ENCODE measurements at places on chromosomes 6 and 20.
A peak's percentile ranks its signal among the peaks of the same experiment; 100 is the strongest.

- no peak for DNase-seq
Observed at GRCh38 chr6:6840831-6841291, 252.3 kb downstream of the LY86 start.

DNA sequence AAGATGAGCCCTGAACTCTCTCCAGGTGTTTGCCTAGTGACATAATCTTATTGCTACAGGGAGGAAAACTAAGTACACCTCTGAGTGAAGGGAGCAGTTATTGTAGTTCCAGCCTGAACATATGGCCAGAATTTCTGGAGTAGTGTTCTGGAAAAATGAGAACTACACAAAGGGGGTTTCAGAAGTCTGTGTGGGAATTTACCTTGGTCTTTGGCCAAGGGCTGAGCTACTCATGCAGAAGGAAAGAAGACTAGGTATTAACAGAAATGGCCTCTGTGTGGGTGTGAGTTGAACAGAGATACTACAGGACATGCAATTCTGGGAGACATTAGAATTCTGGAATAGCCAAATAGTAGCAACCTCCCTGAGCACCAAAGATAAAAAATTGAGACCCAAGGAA lies 1009.7 kb upstream of the GJE1 start:
- no peak for DNase-seq

DNA sequence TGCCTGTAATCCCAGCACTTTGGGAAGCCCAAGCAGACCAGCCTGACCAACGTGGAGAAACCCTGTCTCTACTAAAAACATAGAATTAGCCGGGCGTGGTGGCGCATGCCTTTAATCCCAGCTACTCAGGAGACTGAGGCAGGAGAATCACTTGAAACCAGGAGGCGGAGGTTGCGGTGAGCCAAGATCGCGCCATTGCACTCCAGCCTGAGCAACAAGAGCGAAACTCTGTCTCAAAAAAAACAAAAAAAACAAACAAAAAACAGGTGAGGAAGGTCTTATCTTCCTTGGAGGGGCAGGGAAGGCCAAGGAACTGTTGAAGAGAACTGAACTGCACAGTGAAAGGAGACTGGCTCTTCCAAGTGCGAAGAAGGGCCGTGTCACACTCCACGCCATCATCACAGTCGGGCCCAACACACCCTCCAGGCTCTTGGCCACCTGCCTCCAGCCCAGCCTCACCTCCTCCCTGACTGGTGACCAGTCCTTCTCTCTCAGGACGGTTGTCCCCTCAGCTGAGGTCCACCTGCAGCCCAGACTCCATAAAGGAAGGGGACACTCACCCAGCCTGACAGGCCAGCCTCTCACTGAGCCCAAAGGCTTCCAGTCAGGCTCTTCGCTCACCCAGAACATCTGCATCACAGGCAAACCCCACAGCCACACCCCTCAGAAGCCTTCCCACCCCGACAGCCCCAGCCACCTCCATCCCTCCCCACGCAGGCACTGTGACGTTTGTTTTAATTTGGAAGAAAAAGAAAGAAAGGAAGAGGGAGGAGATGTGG lies 4.1 kb downstream of the ZC3H12D start:
- DNase-seq, result peak; percentile 55

DNA sequence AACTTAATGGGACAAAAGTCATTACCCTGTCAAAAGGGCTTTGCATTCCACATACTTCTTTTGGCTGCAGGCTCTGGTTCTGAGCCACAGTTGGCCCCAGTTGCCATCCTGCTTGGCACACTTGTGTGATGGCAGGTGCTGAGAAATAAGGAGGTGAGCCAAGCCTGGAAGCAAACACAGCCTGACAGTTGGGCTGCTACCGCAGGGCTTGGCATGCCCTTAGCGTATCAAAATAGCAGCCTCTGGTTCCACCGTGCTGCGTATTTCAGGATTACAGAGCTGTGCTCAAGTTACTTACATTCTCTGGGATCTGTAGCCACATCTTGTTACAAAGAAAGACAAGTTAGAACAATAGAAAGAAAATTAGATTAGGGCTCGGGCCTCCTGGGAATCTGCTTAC lies 11.1 kb downstream of the MTHFD1L start:
- no peak for DNase-seq

DNA sequence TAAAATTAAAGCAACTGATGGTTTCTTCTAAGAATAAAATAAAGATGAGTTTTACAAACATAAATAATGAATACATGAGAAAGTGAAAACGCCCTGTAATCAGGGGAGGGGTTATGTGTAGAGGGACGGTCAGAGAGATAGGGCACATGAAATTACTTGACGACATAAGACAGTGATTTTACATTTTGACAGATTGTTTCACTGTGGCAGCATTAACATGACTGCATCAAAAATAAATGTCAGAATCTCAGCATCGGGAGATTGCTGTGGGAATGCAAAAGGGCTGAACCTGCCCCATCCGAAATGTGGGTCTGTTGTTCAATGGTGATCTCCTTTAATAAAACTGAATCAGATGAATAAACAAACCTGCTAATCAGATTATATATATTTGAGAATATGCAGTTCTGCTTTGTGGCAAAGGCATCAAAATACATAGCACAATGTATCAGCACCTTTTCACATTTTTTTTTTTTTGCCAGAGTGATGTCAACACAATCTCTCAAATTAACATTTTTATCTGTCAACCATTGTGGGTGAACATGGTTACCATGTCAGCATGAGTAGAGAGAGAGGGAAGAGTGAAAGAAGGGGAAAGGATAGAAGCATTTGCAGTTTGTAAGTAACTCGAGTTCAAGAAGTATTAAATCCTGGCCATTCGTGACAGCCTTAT lies 177.1 kb upstream of the MAN1A1 start:
- no peak for DNase-seq

GRCh38 chr20:24446811-24447210 lies 22.6 kb upstream of the SYNDIG1 start:
- DNase-seq, result no peak

DNA sequence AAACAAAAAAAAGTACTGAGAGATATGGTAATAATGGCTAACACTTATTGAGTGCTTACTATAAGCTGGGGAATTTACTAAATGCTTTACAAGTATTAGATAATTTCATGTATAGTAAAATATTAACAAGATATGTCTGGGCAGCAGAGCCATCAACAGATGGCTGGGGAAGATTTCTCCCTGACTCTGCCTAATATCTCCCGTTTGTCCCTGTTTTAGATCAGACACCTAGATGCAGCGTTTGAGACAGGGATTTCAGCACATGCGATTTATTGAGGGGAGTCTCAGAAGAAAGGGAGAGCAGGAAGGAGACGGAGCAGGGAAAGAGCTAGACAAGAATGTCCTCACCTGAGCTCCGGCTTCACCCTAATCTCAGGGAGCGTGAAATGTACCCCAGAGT lies 36.9 kb upstream of the ADGRF1 start:
- DNase-seq, result no peak

- DNase-seq, result no peak
Observed at GRCh38 chr6:105330364-105330763, 72.5 kb downstream of the PREP start.

DNA sequence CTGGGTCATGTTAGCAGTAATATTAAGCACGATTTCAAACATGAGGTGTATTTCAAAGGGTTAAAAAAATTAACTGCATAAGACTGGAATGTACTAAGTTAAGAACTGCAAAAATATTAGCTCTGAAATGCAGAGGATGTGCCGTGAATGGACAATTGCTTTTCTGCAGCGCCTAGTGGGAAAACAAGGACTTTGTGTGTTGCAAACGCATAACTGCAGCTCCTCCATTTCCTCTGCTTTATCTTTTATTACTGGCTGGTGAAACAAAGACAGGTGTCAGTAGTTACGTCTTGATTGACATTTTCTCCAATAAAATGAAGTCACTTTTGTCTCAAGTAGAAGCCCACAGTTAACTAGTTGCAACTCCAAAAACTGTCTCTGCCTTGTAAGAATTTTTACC lies 1.7 kb downstream of the PDE7B start:
- DNase-seq, result no peak

GRCh38 chr6:129507846-129508245 lies 202.1 kb downstream of the ARHGAP18 start:
- no peak for DNase-seq

GRCh38 chr20:63977739-63978276 lies 1.6 kb downstream of the SAMD10 start:
- peak; percentile 68 for DNase-seq

DNA sequence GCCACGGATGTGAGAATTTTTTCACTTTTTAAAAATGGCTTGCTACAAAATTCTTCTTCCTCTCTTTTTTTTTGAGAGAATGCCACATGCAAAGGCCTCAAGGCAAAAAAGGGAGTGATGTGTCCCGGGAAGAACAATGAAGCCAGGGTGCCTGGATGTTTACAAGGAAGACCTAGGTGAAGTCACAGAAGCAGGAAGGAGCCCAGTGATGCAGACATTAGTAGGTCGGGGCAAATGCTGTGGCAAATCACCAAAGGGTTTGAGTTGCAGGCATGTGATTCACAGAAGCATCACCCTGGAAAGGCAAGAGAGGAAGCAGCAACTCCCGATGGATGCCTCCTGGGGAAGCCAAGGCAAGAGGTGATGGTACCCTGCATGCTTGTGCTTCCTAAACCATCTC lies 46.8 kb downstream of the FARS2 start:
- no peak for DNase-seq

DNA sequence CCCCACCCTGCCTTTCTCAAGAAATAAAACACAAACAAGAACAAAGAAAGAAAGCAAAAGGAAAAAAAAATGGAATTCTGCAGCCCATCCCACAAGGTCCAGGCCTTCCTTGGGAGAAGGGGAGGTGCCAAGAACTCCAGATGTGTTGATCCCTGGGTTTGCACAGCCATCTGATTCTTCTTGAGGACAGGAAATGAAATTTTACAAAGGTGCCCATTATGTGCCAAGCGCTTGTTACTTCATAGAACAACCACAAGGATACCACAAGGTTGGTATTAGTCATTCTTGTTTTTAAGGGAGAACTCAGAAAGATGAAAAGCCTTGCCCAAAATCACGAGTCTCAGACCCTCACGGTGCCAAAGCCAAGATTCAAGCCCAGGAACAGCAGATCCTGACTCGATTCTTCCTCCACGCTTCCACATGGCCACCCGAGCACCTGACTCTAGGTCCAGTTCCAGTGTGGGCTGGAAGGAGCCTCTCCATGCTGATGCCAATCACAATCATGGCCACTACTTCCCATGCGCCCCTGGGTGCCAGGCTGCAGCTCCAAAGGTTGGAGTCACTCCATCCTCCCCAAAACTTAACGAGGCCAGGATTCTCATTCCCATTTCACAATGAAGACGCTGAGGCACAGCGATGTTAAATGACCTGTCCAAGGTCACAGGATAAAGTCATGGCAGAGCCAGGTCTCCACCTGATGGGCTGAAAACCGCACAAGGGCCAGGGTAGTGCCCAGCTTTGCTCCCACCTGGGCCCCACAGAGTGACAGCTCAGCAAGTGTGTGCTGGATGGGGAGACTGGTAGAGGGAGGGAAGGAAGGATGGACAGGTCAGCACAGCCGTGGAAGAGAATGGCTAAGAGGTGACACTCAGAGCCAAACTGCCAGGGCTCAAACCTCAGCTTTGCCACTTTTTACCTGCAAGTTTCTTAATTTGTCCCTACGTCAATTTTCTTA lies 66.7 kb upstream of the TOP1 start:
- DNase-seq, result no peak

GRCh38 chr20:11451793-11452291 lies 465.9 kb upstream of the BTBD3 start:
- no peak for DNase-seq

DNA sequence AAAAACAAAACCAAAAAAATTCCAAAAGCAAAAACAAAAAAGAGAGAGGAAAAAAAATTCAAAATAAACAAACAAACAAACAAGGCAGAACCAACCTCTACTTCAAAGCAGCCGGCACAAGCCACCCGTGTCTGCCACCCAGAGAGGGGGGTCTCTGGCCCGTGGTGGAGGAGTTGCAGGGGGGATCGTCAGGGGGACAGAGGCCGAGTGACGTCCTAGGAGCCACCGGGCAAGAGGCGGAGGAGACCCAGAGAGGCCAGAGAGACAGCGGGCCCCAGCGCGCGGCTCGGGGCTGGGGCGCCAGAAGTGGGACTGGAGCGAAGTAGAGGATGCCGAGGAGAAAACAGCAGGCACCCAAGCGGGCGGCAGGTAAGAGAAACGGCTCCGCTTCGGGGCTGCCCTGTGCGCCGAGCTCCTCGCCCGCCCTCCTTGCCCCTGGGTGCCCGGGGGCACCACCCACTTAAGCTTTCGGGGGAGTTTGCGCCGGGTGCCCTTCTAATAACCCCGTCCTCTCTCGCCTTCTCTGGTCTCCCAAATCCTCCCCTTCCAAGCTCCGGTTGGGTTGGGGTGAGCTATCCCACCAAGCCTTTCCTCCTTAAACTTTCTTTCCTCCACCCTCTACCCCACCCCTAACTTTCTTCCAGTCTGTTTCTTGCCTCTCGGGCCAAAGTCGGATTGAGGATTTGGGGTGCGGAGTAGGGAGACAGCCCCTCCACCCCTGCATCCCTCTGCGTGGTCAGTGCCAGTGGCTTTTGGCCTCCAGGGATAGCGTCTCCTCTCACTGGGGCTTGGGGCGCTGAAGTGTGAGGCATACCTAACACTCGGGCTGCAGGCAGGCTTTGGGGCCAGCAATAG lies 1.0 kb downstream of the TSHZ2 start:
- peak; percentile 54 for DNase-seq

- no peak for DNase-seq
Observed at GRCh38 chr6:133787859-133788505, 100.9 kb upstream of the TCF21 start.

DNA sequence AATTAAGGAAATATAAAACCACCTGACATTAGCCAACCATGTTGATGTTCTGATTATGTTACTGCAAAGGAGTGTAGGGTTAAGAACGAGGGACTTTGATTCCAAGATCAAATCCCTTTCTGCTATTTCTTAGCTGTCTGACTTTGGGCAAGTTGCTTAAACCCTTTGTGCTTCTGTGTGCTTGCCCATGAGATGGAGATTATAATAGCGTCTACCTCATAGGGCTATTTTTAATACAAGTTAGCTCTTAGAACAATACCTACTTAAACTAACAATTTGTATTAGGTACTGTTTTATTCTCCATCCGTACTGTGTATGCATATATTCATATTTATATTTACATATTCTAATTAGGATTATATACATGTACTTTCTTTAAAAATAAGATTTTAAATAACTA lies 263.8 kb downstream of the ESR1 start:
- DNase-seq, result no peak

DNA sequence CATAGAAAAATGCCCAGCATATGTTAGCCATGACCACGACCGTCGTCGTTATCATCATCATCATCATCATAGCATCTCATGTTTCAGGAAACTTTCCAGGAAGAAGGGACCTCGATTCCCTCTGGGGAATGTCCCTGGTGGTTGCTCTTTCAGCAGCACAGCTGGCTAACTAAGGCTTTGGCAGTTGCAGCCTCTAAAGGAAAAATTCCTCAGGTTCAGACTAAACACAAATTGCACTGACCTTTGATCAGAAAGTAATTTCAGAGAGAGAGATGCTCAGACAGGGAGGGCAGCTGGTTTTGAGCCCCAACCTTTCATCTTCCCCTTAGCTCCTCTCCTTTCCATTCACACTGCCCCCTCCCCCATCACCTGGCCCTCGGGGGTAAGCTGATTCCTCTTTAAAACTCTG lies 5.6 kb upstream of the CFB start:
- no peak for DNase-seq

GRCh38 chr6:136952714-136953260 lies 30.7 kb downstream of the SLC35D3 start:
- no peak for DNase-seq
